Fibroblast of skin of left biceps (primary cell): ENCODE measurements at places on chromosomes 7 and 10.

GRCh38 chr7:133931053-133931452 is 196.1 kb upstream of the LRGUK start:
- no peak for DNase-seq

- no peak for DNase-seq
Observed at GRCh38 chr10:12735843-12736462, 265.6 kb downstream of the CCDC3 start.

DNA sequence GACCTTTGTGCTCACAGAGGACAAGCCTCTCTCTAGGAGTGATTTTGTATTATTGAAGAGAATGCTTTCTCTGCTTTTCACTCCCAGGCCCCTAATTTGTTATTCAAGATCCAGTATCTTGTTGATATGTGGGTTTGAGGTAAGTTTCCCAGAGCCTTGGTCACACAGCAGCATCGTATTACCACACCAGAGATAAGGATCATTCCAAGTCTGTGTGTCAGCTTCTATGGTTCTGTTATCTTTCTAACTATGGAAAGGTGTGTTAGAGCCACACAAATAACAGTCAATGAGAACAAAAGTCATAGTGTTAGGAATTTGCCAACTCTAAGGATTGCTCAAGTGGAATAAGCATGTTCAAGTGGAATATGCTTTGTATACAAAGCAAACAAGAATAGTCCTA is 1208.3 kb downstream of the GATA3 start:
- no peak for DNase-seq

GRCh38 chr7:101517304-101517703 is 111.8 kb downstream of the MYL10 start:
- DNase-seq: no peak

DNA sequence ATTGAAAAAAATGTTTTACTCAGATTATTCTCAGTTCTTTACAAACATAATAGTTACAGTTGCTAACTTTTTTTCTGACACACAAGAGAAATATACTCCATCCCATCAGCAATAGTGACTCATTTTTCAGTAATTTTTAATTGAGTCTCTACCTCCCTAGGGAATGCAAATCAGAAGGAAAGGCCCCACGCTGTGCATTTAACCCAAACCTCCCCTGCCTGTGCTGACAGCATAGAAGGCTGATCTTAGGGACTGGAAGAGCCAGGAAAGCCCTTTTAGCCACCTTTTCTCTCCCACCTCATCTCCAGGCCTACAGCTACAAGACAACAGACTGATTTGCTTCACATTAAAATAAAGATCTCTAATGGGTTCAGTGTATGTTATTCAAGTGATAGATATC is 24.7 kb upstream of the PIK3CG start:
- peak; percentile 84 for DNase-seq

GRCh38 chr7:124009321-124009720 is 23.5 kb downstream of the TMEM229A start:
- no peak for DNase-seq

DNA sequence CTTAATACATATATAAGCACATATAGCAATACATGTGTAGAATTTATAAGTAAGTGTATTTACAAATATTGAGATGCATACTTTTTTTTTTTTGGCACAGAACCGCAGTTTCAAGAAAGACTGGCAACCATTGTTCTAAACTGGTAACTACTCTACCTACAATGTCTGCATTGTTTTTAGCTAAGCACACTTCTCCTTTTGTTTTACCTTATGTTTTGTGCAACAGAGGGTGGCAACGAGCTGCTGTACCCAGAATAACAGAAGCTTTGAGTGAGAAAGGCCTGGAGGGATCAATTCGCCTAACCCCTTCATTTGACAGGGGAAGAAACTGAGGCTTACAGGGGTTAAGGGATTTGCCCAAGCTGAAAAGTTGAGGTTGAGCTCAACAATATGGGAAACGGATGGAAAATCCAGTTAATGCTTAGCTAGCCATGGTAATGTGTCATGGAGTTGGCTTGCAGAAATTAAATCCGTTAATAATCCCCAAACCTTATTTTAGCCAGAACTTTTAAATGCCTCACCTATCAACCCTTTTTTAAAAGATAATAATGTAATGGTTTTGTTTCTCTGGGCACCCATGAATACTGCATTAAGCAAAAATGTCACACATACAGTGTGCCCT is 25.5 kb downstream of the FZD1 start:
- no peak for DNase-seq

- DNase-seq: no peak
Observed at GRCh38 chr7:15837306-15837950, 150.9 kb upstream of the MEOX2 start.

DNA sequence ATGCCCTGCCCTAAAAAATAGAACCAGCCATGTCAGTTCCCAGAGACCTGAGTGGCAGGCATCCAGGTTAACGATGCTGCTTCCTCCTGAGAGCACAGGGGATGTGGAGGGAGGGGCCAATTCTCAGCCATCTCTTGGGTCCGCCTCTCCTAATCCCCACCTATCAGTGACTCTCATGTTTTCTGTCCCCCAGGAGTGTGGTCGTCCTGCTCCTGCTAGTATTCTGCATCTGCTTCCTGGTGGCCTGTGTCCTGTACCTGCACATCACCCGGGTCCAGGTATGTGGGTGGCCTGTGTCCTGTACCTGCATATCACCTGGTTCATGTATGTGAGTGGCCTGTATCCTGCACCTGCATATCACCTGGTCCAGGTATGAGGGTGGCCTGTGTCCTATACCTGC is 105.3 kb downstream of the ADCY1 start:
- no peak for DNase-seq

- no peak for DNase-seq
Observed at GRCh38 chr7:81887098-81888090, 117.5 kb upstream of the HGF start.
